ENCODE measurements at places on chromosomes 16 and 17. TPM values are rescaled to one million over a fixed set of nuclear protein-coding genes. Genes with fewer than 3 reads are reported as not detected.
A peak's percentile ranks its signal among the peaks of the same experiment; 100 is the strongest.

The LCMT1 gene
- total RNA-seq, result 20.9 TPM

The WNT3 gene
- total RNA-seq, result not detected

DNA sequence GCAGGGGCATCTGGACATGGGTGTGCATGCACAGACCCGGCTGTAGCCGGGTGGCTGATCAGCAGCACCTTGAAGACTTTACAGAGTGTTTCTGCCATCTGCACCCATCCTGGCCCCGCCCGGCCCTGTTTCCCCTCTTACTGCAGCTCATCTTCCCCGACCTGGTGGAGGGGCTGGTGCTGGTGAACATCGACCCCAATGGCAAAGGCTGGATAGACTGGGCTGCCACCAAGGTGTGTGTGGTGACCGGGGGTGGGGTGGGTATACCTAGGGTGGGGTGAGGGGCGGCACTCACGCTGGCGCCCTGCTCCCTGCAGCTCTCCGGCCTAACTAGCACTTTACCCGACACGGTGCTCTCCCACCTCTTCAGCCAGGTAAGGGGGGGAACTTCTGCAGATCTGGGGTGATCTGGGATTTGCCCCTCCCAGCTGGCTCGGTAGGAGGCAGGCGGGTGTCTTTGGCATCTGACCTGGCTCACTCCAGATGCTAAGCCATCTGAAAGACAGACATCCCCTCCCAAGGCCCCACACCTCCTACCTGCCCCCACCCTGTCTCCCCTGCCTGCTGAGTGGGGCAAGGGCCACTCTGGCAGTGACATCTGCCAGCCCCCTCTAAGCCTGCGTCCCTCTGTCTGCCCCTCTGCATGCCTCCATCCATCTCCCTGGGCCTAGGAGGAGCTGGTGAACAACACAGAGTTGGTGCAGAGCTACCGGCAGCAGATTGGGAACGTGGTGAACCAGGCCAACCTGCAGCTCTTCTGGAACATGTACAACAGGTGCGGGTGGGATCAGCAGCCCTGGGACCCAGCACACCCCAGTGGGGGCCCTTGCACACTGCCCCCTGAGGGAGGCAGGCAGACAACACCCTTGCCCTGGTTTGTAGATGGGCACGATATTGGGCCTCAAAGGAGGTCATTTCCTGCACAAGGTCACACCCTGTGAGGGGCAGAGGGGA lies 6.6 kb downstream of the NDRG4 start:
- no peak for DNase-seq

DNA sequence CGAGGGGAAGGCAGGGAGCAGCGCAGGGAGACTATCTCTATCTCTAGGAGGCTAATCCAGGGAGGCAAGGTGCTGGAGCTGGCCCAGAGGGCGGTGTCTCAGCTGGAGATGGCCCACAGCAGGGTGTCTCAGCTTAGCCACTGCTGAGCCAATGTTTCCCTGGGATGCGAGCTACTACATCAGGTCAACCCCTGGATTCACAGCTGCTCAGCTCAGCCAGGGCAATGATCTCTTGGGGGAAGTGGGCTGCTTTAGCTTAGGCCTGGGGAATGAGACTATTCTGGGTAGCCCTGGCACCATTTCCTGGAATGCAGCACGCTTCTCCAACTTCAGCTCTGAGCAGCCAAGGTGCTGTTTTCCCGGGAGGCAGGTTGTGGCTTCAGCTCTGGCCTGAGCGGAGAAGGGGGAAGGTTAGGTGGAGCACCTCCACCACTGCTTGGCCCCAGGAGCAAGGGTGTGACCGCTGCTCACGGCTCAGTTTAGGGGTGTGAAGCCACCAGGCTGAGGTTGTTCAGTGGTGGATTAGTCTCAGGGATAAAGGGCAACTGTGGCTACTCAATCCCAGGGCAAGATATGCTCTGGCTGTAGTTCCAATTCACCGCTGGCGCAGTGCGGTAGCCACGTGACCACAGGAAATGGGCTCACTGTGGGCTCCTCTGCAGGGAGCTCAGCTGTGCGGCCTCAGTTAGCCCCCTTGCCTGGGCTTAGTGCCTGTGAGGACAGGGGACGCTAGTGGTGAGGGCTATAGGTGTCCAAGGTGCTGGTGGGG lies 5.2 kb upstream of the PRSS21 start:
- no peak for DNase-seq

- DNase-seq, result no peak
Measured at GRCh38 chr16:65123396-65124211, 1.7 kb upstream of the CDH11 start.

DNA sequence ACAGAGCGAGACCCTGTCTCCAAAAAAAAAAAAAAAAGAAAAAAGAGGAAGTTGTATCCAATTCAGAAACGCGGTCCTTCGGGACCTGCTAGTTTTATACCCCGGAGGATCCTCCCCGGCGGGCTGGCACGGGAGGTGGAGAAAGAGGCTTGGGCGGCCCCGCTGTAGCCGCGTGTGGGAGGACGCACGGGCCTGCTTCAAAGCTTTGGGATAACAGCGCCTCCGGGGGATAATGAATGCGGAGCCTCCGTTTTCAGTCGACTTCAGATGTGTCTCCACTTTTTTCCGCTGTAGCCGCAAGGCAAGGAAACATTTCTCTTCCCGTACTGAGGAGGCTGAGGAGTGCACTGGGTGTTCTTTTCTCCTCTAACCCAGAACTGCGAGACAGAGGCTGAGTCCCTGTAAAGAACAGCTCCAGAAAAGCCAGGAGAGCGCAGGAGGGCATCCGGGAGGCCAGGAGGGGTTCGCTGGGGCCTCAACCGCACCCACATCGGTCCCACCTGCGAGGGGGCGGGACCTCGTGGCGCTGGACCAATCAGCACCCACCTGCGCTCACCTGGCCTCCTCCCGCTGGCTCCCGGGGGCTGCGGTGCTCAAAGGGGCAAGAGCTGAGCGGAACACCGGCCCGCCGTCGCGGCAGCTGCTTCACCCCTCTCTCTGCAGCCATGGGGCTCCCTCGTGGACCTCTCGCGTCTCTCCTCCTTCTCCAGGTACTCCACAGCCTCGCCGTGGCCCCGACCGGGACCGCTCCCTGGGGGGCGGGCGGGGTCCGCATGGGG lies at the start of gene CDH3:
Gene CDH3 (plus strand): TSS at position 596 of the 779 bp plus-strand sequence. CDS start 70 bp downstream, at position 666.
- peak; percentile 29 for DNase-seq

GRCh38 chr17:67980456-67980855 lies 15.8 kb downstream of the C17orf58 start:
- DNase-seq, result no peak

DNA sequence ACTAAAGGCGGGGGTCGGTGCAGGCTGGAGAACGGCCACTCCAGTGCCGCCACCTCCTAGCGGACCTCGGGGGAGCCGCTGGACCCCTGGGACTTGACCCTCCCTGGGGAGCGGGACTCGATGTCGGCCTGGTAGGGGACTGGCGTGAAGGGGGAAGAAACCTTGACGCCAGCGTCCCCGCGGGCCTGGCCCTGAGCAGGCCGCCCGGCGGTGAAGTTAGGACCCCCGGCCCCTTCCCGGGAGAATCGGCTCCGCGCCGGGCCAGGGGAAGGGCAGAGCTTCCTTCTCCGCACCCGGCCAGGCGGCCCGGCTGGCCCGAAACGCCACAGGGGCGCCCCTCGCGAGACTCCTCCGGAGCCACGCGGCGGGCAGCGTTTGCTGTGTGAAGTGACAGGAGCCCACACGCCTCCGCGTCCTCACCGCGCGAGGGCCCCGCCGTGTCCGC lies 389 bp downstream of the DUS1L start:
- DNase-seq, result peak; percentile 49

DNA sequence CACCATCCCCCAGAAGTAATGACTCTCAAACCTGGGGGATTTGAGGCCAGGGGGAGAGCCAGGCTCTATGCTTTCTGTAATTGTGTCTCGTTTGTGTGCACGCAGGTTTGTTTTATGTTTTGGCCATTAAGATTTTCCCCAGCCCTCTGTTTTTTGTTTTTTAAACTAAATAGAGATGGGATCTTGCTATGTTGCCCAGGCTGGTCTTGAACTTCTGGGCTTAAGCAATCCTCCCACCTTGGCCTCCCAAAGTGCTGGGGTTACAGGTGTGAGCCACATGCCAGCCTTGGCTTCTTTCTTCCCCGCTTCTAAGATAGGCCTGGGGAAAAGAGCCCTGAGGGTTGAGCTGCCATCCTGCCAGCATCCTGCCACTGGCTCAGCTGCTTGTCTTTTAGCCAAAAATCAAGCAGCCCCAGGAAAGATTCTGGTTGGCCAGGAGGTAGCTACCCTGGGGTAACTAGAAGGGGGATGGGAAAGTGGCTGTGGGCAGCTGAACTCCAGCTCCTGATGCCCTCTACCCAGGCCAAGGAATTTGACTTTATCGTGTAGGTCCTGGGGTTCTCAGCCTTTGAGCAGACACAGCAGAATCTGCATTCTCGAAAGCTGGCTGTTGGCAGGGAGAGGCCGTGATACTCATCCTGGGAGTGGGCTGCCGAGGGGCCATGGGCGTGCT lies 18.4 kb downstream of the KDM8 start:
- no peak for DNase-seq

All from CD8-positive, alpha-beta T cell (primary cell).